ENCODE measurements at places on chromosomes 16 and 17.

GRCh38 chr17:51461578-51462004 lies 201.2 kb downstream of the UTP18 start:
- DNase-seq: peak; percentile 43

DNA sequence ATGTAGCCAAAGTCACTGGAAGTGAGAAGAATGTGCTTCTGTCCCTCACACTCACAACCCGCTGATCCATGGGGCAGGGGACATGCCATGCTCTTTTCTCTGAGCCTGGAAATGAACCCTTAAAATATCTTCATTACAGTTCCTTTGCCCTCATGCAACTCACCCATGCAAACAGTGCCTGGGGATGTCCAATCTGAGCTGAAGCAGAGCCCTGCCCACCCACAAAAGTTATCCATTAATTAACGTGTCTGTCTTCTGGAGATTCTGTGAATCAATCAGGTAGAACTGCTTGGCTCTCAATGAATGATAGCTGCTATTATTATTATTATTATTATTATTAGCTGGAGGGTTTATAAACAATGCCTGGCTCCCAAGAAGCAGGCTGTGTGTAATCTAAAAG lies 133.7 kb downstream of the USP31 start:
- no peak for DNase-seq

GRCh38 chr17:43737722-43738121 lies 20.9 kb downstream of the SOST start:
- DNase-seq: no peak

GRCh38 chr17:68460715-68461114 lies 3.4 kb upstream of the WIPI1 start:
- DNase-seq: no peak

GRCh38 chr17:37368577-37368976 lies 7.2 kb upstream of the C17orf78 start:
- peak; percentile 69 for DNase-seq

DNA sequence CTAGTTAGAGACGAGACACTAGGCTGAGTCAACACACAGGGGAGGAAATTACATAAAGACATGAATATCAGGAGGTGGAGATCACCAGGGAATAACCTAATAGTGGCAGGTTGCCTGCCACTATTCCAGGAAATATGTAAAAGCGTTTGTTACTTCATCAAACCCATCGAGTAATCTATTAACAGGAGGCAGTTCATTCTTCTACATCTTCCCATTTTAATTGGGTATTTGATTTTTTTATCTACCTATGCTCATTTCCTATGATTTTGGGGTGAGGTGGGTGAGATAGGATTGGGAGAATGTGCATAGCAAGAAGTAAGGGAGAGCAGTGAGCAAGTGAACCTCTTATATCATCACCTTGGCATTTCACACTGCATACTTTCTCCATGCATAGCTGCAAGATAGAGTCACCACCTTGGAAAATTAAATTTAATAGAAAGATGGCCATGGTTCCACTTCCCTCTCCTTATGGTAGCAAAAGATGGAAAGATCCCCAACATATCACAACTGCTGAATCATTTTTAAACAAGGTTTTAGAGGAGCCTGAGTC lies 312.2 kb downstream of the TMEM114 start:
- DNase-seq: no peak

DNA sequence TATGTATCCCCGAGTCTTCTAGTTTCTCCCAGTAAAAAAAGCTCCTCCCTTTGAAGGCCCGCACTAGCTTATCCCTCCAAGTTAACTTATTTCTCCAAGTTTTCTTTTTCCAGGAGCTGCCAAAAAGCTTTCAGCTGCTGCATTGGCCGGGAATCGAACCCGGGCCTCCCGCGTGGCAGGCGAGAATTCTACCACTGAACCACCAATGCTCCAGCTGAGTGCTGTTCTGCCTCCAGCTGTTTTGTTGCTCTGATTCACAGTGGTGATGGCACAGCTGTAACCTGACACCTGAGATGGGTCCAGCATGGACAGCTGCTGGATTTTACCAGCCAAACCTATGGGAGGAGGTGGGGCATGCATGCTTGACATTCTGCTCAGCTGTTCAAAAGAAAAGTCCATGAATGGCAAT lies 22.1 kb downstream of the VAC14 start:
- peak; percentile 89 for DNase-seq

DNA sequence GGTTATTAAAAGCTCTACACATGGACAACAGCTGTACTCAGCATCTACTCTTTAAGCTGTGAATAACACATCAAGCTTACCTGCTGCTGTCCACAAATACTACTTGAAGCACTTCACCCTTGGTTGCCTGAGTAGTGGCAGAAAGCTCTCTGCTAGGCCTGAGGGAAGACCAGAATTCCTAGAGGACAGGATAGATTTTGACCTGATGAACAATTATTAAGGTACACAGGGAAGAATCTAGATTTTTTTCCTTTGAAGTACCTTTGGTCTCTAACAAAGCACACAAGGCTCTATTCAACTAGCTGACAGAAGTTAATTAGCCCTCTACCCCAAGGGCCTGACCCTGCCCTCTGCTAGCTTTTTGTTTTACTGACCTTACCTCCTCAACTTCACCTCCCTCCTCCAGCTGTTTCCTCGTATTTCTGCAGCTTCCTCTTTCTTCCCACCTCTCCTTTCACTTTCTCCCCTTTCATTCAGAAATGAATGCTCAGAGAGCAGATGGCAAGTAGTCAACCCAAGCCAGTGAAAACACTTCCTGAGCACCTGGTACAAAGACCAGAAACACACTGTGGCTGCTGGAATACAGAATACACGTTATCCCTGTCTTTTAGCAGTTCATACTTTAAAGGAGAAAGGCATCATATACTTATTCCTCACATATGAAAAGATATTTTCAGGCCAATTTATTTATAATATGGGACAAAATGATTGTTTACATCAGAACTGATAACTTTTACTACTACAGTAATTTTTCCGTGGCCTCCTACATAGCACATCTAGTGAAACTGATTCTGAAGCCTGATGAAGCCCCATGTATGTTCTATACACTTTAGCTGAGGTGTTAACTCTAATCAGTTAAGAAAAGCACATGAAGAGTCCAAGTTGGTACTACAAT lies 5.7 kb upstream of the VEZF1 start:
- DNase-seq: no peak

DNA sequence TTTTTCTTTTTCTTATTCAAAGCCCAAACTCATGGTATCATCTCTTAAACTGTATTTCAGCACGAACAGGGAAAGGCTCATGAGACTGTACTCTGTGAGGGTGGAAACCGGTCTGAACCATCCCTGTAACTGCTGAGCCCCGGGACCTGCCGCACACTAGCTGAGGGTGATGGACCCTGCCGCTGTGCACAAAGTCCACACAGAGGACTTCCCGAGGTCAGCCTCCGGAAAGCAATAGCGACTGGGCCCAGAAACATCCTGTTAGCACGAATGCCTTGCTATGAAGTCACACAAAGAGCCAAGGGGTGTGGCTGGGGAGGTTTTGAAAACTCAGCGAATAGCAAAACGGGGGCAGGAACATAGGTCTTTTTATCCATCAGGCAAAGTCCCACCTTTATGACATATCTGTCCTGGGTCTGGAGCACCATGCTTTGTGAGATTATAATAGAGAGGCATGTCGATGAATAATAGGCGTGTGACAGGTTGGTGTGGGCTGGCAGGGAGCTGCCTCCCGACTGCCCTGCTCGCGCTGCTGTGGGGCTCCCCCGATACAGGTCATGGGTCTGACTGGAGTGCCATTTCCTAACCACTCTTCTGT lies 33.4 kb downstream of the CDK5R1 start:
- DNase-seq: peak; percentile 63

DNA sequence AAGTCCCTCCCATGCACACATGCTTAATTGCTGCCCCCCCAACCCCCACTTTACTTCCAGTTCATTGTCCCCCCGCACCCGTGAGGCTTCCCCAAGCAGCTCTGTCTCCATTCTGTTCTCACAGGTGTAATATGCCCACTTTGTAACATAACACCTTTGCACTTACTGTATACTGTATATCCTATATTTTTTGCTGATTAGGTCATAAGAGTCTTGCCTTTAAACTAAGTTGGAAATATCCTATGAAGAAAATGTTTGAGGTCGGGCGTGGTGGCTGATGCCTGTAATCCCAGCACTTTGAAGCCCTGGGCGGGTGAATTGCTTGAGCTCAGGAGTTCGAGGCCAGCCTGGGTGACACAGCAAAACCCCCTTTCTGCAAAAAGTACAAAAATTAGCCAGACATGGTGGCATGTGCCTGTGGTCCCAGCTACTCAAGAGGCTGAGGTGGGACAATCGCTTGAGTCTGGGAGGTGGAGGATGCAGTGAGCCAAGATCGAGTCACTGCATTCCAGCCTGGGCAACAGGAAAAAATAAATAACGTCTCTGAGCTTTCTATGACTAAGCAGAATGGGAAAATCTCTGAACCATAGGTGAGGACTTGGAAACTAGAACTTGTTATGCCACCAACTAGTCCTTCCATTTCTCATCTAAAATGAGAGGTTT lies 76.1 kb downstream of the TNRC6C start:
- DNase-seq: peak; percentile 65

GRCh38 chr16:15775209-15775608 lies 81.6 kb downstream of the MYH11 start:
- peak; percentile 8 for DNase-seq

DNA sequence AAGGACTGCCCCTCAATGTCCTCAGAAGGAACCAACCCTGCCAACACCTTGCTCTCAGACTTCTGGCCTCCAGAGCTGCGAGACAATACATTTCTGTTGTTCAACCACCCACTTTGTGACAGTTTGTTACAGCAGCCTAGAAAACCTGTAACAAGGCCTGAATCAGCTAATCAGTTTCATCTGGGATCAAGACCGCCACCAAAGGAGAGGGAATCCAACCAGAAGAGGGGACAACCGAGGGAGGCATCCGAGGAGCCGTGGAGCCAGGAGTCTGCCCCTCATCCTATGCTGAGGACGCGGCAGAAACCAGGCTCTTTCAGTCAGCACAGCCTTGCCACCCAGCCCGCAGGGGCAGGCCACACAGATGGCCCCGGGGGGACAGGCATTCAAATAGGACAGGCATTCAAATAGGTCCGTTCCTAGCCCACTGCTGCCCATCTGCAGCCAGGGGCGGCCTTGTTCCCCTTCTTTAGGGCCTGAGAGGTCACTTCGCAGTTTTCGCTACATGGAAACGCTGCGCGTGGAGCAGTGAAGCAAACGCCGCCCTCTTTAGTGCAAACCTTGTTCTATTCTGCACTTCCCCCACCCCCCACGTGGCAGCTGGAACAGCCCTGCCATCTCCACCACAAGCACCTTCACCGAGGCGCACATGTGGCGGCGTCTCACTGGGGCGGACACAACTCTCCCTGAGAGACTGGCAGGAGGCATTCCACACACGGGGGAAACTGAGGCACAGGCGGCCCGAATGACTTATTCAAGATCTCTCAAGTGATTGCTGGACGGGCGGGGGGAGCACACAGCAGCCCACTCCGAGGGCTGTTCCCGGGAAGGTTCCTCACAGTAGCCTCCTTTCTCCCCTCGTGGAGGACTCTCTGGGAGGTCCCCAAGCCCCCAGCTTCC lies 26.7 kb downstream of the FA2H start:
- no peak for DNase-seq

DNA sequence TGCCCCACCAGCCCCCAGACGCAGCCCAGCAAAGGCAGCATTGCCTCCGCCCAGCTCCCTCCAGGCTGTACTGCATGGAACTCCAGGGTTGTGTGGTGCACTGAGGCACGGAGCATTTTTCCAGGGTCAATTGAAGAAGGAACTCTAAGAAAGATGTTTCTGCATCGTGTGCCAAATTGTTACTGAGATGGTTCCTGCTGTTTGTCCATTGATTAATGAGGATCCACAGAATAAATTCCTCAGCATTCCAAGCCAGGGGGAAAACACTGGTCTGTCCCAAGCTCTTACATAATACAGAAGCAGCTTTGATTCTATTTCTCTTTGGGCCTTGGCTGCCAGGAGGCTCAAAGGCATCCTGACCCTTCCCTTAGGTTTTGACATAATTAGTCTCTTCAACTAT lies 80.9 kb downstream of the ZNF423 start:
- DNase-seq: no peak

DNA sequence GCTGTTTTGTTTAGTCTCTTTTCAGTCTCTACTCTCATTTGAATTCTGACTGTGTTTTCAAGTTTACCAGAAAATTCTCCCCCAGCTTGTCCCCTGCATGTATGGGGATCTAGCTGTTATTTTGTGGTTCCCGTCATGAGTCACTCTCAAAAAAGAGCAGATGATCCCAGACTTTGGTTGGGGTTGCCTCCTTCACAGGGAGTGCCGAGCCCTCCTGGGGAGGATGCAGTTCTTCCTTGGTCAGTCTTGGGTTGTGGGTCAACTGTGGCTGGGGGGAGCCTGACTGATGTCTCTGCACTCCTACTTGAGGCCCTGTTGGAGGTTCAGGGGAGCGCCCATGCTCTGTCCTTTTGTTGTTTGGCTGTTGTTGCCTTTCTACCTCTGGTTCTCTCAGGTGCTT lies 37.7 kb downstream of the EPN2 start:
- DNase-seq: no peak

GRCh38 chr16:67663151-67663876 lies 2.6 kb downstream of the PARD6A start:
- DNase-seq: no peak

- DNase-seq: no peak
These were observed 3.7 kb downstream of the RNF157 start for GRCh38 chr17:76236603-76237002.

- no peak for DNase-seq
These were observed 64.8 kb downstream of the YPEL2 start for GRCh38 chr17:59396134-59396826.

DNA sequence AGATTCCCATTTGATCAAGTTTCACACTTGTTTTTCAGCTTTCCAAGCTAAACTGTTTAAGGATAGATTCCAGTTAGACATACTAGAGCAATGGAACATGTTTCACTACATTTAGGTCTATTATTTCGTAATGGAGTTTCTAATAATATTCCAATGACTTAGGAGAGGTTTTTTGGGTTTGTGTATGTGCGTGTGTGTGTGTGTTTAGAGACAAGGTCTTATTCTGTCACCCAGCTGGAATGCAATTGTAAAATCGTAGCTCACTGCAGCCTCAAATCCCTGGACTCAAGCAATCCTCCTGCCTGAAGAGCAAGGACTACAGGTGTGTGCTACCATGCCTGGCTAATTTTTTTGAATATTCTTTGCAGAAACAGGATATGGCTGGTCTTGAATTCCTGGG lies 426.3 kb downstream of the ZFHX3 start:
- DNase-seq: peak; percentile 10

DNA sequence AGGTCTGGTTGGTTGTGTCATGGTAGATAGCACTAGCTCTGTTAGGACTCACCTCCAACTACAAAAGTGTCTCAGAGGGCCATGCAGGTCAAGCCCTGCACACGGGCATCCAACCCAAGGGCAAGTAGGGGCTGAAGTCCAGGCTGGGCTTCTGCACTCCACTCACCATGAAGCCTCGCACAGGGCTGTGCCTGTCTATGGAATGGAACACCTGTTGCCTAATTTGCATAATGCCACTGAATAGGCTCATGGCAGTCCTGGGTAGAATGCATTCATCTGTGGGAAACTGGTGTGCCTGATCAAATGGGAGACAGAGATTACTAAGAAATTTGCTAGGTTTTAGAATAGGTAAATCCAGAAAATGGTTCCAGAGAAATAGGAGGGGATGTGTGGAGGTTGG lies 8.0 kb upstream of the AKAP1 start:
- no peak for DNase-seq
